ENCODE measurements at places on chromosomes 1 and 21.

GRCh38 chr1:227913396-227913763, 34.4 kb downstream of the WNT9A start:
- DNase-seq = no peak

DNA sequence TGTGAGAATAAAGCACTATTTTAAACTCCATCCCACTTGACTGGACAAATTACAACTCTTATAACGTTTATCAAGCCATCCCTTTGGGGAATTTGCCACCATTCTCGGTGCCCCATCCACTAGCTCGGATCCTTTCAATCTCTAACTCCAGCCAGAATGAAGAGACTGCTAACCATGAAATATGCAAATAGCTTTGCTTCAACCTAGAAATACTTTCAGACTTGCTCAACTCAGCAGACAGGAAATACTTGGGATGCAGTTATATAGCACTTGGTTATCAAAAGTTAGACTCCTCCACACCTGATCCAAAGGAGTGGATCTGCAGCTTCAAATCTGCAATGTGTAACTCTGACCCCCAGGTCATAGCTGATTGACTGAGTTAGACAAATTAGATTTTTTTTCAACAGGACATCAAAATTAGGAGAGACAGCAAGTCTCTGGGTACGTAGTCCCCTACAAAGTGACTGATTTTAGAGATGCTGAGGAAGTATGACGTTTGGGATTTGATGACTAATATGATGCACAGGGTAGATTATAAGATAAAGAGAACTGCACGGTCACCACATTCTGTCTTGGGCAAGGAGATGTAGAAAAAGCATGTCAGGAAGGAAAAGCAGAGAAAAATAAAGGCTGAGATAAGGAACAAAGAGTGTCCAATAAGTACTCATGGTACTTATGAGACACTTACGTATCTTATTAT, 496.0 kb downstream of the AGBL4 start:
- DNase-seq = no peak

GRCh38 chr1:52534928-52535764, 17.7 kb downstream of the TUT4 start:
- DNase-seq = no peak

DNA sequence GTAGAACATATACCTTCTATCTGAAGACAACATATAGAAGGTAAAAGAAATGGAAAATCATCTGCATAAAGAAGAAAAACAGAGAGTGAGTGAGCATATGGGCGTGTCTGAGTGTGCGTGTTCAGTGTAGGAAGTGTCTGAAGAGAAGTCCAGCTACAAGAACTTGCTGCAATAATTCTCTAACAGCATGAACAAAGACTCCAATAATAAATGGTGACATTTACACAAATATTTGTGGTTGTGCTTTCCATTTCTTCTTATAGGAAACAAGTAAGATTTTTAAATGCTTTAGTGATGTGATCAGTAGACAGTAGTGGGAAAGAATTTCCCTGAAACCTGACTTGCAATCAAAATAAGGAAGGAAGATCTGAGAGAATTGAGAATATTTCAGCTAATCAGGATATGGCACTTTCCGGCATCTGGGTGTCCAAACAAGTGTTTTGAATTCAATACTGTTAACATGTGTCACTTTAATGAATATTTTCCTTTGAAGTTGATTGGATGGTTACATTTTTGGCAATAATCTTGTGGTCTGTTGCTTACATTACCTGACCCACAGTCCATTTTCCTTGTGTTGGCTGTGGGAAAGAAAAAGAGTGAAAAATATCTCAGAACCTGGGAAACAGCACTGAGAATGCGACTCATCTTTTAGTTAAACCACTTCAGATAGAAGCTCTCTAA, 154.0 kb downstream of the TGFB2 start:
- DNase-seq = peak; percentile 84

DNA sequence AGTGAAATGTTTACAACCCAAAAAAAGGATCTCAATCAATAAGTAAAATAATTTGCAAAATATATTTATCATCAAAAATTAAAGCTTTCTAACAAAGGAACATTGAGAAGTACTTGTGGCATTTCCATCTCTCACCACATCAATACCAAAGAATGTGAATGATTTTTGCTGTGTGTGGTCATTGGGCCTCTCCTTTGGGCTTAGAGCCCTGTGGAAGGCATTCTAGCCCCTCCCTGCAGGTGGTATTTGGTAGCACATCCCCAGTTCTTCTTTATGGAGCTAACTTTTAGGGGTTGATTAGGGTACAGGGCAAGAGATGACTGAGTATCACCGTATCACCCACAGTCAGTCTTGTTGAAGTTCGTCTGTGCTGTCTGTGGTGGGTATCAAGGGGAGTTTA, 294.1 kb upstream of the SGIP1 start:
- no peak for DNase-seq

DNA sequence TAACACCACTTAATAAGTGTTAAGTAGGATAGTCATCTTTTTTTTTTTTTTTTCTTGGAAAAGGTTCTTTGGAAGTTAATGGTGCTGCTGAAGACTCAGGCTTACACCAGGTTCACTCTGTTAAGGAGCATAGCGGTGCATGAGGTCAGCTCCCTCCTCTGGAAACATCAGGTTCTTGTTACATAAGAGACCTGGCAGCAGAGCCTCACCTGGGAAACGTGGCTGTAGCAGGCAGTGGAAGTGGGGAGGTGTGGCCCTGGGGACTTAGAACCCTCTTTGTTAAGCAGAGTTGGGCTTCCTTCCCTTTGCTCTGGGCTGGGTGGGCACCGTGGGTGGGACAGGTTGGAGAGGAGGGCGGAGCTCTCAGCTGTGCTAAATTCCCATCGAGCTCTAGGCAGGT, 104.1 kb downstream of the CNIH3 start:
- no peak for DNase-seq

DNA sequence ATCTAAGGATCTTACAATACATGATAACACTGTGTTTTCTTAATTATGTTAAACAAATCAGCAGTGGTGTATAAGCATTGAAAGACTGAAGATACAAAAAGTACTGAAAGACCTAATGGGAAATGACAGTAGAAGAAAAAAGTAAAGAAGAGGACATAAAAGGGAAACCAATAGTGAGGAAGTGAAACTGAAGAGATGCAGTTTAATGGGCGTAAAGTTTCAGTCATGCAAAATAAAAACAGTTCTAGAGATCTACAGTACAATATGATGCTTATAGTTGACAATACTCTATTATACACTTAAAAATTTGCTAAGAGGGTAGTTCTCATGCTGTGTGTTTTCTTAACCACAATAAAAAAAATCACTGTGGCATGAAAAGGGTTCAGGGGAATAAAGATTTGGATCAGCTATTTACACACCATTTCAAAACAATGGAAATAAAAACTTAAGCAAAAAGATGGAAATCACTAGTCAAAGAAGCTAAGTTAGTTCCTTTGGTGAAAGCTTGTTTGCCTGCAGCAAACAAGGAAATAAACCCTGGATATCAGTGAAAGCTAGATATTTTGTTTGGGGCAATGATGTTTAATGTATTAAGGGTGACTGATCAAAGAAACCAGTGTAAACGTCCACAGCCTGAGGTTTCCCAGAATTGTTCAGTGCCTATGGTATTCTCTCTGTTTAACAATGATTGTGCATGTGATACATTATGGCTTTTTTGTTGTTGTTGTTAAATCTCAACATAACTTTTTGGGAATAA, 1160.8 kb upstream of the ADGRL2 start:
- no peak for DNase-seq

Measured in RCC 7860 (cell line).